Activated CD4-positive, CD25-positive, alpha-beta regulatory T cell (primary cell): ENCODE measurements at places on chromosomes 1 and 21.
A peak's percentile ranks its signal among the peaks of the same experiment; 100 is the strongest.

- DNase-seq, result no peak
Observed at GRCh38 chr1:237672748-237673147, 218.0 kb downstream of the ZP4 start.

DNA sequence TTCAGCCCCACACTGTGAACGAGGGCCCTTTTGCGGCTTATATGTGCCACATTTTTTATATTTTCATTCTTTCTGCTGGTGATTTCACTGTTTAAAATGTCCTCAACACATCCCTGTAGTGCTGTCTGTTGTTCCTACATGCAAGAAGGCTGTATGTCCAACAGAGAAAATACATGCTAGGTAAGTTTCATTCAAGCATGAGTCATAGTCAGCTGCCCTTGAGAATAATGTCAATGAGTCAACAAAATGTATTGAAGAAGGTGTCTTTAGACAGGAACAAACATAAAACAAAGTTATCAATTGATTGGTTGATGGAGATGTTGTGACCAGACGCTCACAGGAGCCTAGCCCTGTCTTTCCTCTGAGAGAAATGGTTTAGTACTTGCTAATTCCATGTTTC is 553.4 kb downstream of the PLPP3 start:
- DNase-seq, result no peak

GRCh38 chr21:29939104-29939923 is 482 bp downstream of the GRIK1 start:
- no peak for DNase-seq

GRCh38 chr1:151680391-151680790 is 36.2 kb downstream of the CELF3 start:
- DNase-seq, result no peak

DNA sequence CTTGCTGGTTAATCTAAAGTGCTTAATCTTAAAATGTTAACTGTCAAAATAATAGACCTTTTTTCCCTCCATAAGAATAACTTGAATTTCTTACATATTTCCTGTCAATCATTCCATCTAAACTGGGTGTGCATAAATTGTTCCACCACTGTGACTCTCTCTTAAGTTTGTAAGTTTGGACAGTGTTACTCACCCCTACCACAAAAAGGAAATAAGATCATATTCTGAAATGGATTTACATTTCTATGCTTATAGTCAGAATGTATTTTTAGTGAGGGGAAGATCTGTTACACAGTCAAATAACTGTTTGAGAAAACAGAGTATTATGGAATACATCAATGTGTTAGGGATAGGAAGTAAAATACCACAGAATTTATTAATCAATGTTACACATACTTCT is 109.6 kb upstream of the DPYD start:
- DNase-seq, result no peak

- DNase-seq, result no peak
Observed at GRCh38 chr1:68919075-68919474, 422.2 kb upstream of the DEPDC1 start.

- no peak for DNase-seq
Observed at GRCh38 chr1:12585536-12585935, 32.5 kb downstream of the DHRS3 start.

- no peak for DNase-seq
Observed at GRCh38 chr1:228416217-228416933, at the start of gene TRIM17. TRIM17 (minus strand) TSS chr1:228416861; CDS start chr1:228415072, 1,789 bp downstream.

DNA sequence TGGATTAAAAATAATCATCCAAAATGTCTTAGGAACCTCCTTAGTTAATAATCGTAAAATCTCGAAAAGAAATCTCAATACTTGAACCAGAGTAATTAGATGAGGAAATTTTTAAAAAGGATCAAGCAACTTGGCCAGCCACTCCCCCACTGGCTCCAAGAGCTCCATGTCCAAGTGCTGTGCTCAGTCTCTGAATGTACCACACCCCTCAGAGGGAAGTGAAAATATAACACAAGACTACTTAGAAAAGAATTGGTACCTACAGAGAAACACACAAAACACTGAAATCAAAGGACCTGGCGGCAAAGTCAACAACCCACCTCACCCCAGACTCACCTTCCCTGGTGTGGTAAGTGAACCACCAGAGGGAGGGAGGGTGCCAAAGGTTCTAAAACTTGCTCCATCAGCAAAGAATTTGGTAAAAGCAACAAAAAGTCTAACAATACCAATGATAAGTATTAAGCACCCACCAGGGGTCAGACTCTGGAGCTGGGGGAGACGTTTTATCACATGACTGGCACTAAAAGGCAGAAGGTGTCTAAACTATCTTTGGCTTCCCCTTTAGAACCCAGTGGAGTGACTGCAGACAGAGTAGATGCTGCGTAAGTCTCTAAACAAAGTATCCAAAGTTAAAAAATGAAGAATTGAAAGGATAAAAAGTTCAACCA is 14.0 kb downstream of the LBR start:
- DNase-seq, result no peak

DNA sequence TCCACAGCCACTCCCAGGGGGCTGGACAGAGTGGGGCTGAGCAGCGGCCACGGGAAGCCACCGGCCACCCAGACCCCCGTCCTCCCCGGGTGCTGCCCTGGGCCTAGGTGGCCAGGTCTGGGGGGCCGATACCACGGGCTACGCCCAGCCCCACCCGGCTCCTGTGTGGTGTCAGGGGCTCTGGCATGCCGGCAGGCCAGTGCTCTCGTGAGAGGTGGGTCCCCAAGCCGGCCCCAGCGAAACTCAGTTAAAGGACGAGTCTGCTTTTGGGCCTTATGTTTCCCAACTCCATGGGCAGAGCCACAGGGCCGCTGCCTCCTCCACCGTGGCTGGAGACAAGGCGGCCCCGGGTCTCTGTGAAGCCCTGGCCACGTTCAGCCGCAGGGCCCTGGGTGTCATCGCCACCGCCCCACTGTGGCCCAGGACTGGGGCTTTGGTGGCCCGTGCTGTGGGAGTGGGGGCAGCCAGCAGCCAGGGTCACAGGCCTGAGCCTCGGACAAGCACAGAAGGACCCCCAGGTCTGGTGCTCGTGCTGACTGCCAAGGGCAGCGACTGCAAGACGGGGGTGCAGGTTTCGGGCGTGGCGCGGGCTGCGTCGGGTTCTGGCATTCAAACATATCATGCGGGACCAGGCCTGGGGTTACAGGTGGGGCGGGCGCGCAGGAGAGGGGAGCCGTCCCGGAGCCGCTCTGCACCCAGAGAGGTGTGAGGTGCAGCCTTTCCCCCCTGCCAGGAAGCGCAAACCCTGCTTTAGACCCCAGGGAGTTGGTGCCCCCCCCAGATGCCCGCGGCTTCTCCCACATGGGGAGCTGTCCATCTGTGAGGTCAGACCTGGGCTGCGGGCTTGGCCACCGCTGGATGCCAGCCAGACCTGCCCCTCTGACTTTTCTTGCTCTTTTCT is 11.9 kb upstream of the C1orf159 start:
- DNase-seq, result no peak

- DNase-seq, result no peak
Observed at GRCh38 chr1:14712136-14712535, 113.7 kb downstream of the KAZN start.

GRCh38 chr1:86491171-86491950 is 22.6 kb downstream of the CLCA1 start:
- DNase-seq, result no peak

GRCh38 chr1:3071565-3072390 is 2.8 kb downstream of the PRDM16 start:
- no peak for DNase-seq

DNA sequence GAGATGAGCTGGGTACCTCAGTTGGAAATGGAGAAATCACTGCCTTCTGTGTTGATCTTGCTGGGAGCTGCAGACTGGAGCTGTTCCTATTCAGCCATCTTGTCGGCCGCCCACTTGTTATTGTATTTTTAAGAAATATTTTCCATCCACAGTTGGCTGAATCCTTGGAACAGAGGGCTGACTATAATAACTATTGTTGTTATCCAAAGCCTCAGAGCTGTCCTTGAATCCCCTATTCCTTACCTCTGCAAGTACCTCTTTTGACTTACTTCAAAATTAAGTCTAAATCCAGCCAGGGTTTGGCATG is 44.1 kb upstream of the GRHL3 start:
- DNase-seq, result no peak

DNA sequence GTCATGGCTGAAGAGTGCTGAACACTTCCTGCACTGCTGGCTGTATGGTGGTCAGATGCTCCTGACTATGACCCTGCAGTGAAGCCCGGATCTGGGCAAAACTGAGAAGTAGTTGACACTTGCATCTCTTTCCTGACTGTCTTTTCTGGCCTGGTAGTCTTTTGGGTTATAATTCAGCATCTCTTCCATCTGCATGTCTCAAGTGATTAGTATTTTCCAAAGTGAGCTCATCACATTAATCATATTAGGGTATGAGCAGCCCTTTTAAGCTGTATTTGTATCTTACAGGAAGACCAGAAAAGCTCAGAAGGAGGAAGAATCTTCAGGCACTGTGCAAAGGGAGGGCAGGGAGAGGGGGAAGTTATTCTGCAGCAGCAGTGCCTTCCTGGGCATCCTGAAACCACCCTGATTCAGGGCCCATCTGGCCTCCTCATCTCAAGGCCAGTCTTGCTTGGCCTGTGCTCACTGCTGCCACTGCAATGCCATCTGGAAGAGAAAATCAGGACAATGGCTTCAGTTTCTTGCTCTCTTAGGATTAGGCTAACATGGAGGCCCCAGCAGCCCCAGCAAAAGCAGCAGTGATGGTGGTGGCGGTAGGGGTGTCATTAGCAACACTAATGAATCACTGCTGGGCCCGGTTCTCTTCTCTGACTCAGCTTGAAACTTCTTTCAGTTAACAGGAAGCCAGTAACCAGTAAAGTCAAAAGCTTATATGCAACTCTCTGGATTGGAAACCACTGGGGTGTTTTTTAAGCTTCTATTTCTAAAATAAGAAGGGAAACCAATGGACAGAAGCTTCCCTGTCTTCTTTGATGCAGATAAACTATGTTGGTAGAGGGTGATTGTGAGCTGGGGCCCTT is 63.3 kb upstream of the WDR26 start:
- DNase-seq, result peak; percentile 46

DNA sequence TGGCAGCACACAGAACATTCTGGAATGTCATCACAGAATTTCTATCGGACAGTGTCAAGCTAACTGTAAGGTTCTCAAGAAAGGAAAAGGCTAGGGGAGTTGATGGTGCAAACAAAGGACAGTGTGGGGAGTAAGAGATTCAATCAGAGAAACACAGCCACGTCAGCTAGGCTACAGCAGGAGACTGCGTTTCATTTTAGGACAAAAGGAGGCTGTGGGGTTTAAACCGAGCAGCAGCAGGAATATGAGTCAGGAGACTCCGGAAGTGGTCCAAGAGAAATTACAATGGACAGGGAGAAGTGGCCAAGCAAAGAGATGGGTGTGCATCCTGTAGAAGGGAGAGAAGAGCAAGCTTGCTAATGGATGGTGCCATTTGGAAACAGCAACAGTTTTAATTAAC is 37.4 kb upstream of the C1orf198 start:
- DNase-seq, result no peak

DNA sequence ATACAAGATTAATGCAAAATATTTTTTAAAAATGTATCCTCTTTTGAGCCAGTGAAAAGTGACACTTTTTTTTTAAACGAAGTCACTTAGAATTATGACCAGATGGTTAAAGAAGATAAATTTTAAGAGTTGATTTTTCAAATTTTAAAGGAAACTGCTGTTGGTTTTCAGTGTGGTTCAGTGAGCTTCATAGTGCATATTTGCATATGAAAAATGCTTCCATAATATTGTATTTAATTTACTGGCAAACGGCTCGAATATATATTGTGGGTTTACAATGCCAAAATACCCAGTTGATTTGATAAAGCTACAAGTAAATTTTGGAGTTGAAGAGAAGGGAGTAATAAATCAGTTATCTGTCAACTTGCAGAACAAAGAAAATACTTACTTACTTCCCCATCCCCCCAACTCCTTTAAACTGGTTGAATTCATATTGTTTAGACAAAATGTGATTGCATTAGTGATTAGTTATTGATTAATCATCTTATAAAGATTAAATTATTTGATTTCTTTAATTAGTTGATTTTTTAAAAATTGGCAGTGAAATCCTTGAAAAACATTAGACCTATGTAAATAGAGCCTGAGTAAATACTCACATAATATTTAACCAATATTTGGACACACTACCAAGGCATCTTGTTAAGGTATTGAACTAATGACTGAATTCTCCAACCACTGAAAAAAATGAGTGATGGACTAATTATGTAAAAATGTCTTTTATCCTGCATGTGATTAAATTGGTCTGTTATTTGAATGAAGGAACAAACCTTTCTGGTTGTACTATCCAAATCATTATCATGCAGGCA is 122.8 kb upstream of the APP start:
- DNase-seq, result no peak
